CD4-positive, alpha-beta T cell (primary cell): ENCODE measurements at places on chromosomes 5 and 9.

DNA sequence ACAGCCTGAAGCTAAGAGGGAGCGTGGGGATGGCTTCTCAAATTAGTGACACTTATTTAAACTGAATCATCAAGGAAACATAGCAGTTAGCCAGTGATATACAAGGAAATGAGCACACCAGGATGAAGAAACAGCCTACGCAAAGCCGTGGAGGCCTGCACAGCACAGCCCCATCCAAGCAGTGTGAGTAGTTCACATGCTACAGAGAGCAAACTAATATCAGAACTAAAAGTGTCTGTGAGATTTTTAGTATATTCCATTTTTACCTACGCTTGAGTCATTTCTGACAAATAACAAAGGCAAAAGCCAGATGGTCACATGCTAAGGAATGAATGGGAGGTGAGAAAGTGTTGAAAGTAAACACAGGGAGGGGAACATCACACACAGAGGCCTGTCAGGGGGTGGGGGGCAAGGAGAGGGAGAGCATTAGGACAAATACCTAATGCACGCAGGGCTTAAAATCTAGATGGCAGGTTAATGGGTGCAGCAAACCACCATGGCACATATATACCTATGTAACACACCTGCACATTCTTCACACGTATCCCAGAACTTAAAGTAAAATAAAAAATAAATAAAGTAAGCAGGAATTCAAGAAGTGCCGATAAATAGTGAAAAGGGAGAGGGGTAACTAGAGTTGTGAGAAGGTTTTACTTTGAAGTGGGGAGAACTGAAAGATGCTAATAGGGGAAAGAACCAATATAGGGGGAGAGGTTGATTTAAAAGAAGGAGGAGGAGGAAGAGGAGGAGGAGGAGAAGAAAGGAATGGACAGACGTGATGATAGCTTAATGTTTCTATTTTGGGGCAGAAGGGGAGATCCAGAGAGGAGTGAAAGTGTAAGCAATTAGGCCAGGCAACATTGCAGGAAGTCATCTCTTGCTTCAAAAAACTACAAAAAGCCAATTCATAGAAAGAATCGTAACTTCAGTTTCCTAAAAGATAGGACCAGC is 100.9 kb upstream of the PTGER4 start:
- no peak for DNase-seq

DNA sequence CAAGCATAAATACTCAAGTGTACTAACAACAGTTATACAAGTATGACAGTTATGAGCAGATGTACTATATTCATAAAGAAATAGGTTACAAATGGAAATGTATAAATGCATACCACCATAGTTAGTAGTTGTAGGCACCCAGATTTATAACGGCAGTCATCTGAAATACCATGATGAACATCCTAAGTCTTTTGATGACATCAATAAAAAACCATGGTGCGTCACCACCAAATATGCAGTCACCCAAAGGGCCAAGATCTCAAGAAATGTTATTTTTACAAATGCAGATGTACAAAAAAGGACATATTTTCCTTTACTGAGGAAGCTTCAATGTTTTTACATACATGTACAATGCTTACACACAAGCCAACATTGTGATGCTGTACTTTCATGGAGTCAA is 70.8 kb upstream of the XPA start:
- DNase-seq: no peak

- peak; percentile 77 for DNase-seq
Measured at GRCh38 chr9:34603610-34604231, 8.2 kb downstream of the RPP25L start.

DNA sequence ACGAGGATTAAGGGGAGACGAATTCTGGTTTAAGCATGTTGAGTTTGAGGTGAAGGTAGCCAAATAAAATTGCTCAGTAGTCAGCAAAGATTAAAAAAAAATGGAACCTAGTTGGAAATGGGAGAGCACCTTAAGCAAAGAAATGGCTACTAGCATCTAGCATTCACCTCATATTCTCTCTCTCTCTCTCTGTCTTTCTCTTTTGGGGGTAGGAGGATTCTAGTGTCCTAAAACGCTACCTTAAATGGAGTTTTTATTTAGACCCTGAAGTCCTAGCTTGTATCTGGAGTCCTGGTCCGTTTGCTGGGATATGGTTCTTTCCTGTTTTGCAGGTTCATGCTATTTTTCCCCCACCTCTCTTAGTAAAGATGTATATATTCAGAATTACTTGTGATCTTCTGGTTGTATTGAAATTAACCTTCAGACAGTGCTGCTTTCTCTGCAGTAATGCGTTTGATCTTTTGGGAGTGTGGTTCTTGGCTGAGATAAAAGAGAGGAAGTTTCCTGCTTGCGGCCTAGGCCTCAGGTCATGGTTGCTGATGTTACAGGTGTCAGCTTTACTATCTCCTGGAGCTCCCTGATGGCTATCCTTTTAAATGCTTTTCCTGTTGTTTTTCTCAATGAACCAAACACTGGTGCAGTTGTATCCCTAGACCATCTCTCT is 8.0 kb downstream of the TGFBR1 start:
- peak; percentile 56 for DNase-seq

GRCh38 chr5:38922199-38922598 is 76.4 kb downstream of the OSMR start:
- DNase-seq: peak; percentile 19

DNA sequence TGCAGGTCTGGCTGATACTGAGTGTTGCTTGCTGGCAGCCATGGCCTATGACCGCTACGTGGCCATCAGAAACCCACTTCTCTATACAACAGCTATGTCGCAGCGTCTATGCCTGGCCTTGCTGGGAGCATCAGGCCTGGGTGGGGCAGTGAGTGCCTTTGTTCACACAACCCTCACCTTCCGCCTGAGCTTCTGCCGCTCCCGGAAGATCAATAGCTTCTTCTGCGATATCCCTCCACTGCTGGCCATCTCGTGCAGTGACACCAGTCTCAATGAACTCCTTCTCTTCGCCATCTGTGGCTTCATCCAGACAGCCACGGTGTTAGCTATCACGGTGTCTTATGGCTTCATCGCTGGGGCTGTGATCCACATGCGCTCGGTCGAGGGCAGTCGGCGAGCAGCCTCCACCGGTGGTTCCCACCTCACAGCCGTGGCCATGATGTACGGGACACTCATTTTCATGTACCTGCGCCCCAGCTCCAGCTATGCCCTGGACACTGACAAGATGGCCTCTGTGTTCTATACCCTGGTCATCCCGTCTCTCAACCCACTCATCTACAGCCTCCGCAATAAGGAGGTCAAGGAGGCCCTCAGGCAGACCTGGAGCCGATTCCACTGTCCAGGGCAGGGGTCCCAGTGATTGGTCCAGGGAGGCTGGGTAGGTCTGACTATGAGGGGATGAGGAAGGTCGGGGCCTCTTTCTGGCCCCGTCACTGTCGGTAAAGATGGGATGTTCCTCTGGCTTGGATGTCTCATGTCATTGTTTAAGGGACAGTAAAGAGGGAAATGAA is 718 bp downstream of the OR5C1 start:
- DNase-seq: no peak

DNA sequence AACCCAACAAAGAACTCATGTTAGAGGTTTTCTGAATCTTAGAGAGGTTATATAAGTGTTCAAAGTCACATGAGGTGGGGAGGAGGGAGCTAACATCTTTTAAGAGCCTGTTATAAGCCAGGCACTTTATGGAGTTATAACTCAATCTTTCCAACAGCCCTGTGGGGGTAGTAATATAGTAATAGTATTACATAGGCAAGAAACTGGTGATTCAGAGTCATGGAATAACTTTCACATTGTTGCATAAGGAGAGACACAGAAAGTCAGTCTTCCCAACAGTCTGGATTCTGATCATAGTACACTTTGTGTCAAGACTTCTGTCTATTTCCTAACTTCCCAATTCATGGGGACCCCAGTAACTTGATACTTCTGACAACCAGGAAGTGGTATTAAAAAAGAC is 89.2 kb downstream of the ACER2 start:
- DNase-seq: no peak

DNA sequence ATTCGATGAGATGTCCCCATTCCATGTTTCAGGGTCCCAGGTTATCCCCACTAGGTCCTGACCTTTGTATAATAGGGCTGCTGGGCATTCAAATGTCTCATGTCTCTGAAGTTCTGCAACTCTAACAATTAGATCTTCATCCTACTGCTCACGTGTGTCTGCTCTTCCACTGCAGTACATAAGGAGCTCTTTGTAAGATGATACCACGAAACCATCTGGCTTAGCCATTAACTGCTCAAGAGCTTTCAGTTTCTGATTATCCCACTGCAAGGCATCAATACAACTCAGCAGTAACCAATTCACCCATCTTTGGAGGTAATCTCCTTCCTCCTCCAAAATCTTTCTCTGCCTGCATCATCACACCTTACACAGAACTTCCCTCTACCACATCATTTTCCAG is 49.9 kb upstream of the PPP2CA start:
- DNase-seq: no peak

- DNase-seq: no peak
Measured at GRCh38 chr9:134333874-134334581, 7.8 kb downstream of the RXRA start.

- DNase-seq: no peak
Measured at GRCh38 chr5:95870105-95870672, 47.7 kb upstream of the GLRX start.

- DNase-seq: no peak
Measured at GRCh38 chr9:27203783-27204182, 93.2 kb downstream of the EQTN start.

DNA sequence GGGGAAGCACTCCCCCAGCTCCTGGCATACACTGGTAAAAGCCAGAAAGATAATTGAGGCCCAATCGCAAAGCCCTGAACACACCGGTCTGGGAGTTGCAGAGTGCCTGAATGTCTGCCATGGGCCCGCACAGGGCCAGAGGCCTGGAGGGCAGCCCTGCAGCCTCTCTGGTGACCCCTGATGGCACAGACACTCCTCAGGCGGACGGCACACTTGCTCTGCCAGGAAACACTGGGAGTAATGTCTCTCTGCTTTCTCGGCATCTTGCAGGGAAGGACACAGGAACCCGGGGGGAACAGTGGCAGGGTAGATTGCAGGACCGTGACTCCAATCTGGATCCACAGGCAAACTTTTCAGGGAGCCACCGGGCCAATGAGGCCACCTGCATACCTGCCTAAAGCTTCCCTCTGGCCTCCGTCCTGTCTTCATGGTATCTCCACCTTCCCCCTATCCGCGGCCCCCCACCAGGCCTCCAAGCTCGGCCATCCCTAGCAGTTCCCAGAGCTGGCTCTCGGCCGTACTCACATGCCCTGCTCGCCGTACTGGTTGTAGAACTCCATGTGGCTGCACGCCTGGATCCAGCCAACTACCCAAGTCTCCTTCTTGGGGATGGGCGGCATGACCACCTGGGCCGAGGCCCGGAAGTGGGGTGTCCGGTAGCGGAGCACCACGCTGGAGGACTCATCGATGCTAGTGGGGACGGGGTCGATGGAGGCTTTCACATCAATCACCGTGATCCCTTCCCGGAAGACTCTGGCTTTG is 797 bp downstream of the FAM78A start:
- no peak for DNase-seq

DNA sequence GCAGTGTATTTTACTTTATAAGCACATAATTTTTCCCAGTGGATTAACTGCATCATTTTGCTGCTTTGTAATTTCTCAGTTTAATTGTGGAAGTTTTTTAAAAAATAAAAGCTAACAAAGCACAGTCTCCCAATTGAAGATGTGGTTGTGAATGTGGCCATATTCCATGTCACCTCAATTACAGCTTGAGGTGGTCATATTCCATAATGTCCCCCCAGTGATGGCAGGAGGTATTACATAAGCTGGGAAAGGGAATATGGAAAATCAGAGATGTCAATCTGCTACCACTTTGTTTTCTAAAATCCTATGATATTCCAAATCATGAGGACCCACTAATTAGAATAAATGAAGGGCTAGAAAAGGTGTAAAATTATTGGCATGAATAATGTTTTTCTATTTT is 1672.0 kb upstream of the CDH9 start:
- no peak for DNase-seq

GRCh38 chr5:10839916-10840599 is 79.0 kb upstream of the DAP start:
- DNase-seq: no peak

DNA sequence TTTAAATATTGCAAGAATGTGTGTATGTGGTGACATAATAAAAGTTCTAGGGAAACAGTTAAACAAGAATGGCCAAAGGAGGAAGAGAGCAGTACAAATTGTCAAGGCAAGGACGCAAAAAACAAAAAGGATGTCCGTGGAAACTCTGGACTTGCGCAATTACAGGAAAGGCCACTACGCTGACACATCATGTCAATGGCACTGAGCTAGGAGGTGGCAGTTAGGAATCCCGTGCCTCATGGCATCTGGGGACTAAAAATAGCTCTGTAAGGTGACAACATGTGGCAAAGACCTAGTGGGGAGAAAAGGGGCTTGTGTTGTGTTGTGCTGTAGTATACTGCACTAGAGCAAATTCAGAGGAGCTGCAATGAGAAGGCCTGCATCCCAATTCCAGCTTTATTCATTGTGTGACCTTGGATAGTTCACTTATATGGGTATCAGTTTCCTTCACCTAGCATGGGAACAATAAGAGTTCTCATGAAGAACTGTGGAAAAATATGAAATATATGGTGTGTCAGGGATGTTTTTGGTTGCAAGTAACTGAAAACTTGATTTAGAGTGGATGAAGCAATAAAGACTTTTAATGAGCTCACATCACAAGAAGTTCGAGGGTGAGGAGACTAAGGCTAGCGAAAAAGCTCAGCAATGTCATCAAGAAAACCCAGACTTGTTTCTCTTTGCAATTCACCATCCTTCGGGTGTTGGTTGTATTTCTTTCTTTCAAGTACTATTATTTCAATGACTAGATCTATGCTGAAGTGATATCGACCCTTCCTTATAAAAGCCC is 124.1 kb upstream of the STC2 start:
- DNase-seq: no peak

GRCh38 chr5:12095808-12096281 is 191.6 kb upstream of the CTNND2 start:
- DNase-seq: no peak

GRCh38 chr5:13695076-13695712 is 249.3 kb downstream of the DNAH5 start:
- no peak for DNase-seq

DNA sequence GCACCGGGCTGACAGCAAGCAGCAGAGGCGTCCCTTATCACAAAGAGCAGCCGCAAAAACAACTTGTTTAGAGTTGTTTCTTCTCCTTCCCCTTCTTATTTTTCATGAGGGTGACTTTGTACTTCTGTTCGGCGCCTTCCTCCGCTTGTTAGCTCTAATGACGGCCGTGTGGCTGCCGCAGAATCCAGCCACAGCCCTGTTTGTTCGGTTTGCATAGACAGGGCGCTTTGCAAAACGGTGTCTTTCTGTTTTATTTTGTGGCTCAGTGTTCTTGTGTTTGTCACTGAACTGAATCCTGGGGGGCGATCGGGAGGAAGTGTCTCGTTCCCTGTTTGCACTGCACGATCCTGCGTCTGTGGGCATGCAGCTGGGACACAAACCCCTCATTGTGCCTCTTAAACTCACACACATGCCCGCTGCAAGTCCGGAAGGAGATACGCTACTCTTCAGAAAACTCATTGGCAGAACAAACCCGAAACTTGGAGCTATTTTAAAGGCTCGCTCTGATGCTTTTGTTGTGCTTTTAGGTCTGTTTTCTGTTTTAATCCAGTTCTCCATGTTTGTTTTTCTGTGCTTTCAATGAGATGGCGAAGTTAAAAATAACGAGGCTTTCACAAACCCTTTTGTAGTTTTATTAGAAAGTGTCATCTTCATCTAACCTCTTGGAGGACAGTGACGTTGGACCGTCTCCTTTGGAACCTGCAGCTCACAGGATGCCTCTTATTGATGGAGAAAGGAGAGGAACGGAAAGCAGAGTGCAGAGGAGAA is 213.9 kb downstream of the IRX2 start:
- no peak for DNase-seq

- no peak for DNase-seq
Measured at GRCh38 chr5:96388176-96388575, 44.9 kb downstream of the PCSK1 start.
